ENCODE measurements at places on chromosomes 7 and 10. TPM values are rescaled to one million over a fixed set of nuclear protein-coding genes. Genes with fewer than 3 reads are reported as not detected.

The DUSP5 gene
- total RNA-seq: 35.7 TPM

GRCh38 chr10:35758076-35758475 lies 116.0 kb upstream of the FZD8 start:
- no peak overlapping the region for H3K27ac ChIP-seq
- no peaks in the 10 kb centered on the region for H3K4me1 ChIP-seq
- DNase-seq: no peak
- H3K36me3 ChIP-seq: no peaks in the 10 kb centered on the region
- H3K27me3 ChIP-seq: no peaks in the 10 kb centered on the region
- H3K4me3 ChIP-seq: no peak overlapping the region

The FAM171A1 gene
- 3.2 TPM for total RNA-seq

DNA sequence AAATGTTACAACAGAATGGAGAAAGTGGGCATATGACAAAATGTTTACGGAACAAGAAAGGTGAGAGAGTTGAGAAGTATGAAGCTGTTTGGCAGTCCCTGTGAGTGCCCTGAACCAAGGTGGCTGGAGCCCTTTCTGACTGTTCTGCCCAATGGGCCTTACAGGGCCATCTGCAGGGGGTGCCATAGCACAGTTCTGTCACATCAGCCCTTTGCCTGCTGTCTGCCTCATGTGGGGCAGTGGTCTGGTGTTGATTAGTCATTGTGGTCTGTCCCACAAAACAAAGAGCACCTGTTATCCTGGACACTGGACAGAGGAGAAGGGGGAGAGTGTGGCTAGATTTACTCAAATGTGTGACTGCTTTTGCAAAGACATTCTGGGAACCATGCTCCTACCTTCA lies 51.5 kb upstream of the OSBPL3 start:
- DNase-seq: no peak
- H3K27ac ChIP-seq: no peak overlapping the region
- no peak overlapping the region for H3K4me3 ChIP-seq
- H3K4me1 ChIP-seq: peaks cover 32% of the 10 kb centered on the region

The LRRC61 gene
- total RNA-seq: 13.8 TPM

Measured in naive thymus-derived CD4-positive, alpha-beta T cell (primary cell).